ENCODE measurements at places on chromosomes 1 and 21. TPM values are rescaled to one million over a fixed set of nuclear protein-coding genes. Genes with fewer than 3 reads are reported as not detected.

DNA sequence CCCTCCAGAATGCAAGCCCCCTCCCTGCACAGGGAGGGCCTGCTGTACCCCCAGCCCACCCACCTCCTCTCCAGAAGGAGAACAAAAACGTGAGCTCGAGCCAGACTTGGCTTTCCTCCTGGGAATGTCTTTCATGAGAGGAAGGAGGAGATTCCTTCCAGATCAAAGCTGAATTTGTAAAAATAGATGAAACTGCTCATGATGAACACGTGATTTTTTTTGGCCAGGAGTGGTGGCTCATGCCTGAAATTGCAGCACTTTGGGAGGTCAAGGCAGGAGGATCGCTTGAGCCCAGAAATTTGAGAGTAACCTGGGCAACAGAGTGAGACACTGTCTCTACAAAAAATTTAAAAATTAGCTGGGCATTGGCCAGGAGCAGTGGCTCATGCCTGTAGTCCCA is 21.8 kb downstream of the GPR157 start:
- H3K27me3 ChIP-seq = no peaks in the 10 kb centered on the region
- no peak overlapping the region for H3K4me3 ChIP-seq
- peaks cover 12% of the 10 kb centered on the region for H3K4me1 ChIP-seq
- no peak overlapping the region for H3K27ac ChIP-seq

- no peak overlapping the region for H3K27ac ChIP-seq
- no peak overlapping the region for H3K4me3 ChIP-seq
- no peaks in the 10 kb centered on the region for H3K36me3 ChIP-seq
- H3K4me1 ChIP-seq = no peaks in the 10 kb centered on the region
- no peak for DNase-seq
Observed at GRCh38 chr1:227136210-227136820, 182.0 kb downstream of the CDC42BPA start.

Gene SLC9C2
- not detected for polyA plus RNA-seq

DNA sequence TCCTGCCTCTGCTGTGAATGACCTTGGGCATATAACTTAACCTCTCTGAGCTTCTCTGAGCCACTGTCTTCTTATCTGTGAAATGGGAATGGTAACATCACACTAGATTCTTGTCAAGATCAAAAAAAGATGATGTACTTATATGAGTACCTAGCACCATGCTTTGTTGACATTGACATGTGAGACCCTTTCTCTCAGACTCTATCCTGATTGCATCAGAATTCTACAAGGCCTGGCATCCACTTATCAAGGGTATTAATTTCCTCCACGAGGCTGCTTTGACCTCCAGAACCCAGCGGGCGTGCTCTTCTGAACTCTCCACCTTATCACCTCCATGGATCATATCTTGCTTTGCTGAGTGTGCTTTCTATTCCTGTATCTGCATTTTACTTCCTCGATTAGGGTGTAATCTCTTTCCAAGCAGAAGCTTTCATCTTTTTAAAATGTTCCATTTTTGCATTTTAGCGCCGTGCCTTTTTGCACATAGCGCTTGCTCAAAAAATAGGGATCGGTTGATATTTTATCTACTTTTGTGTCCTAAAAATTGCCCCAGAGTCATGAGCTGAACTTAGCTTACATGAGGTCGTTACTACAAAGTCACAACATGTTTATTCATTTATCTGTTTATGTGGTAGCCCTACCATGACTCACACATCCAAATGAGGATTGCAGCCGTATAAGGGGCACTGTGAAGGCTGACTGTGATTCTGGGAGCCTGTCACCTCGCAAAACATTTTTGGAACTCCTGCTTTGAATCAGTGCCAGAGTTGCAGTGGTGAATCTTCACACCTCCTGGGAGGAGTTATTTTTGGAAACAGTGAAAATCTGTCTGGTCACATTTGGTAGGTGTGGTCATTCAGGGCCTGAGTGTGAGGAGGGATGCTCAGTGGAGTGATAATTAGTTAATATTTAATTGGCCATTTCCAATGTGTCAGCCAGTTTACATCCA is 63.2 kb downstream of the IER5 start:
- no peak overlapping the region for H3K27ac ChIP-seq
- peaks cover 30% of the 10 kb centered on the region for H3K4me1 ChIP-seq
- H3K27me3 ChIP-seq = no peaks in the 10 kb centered on the region
- H3K4me3 ChIP-seq = no peak overlapping the region

Data from keratinocyte (primary cell).